Fibroblast of skin of left quadriceps (primary cell): ENCODE measurements at places on chromosomes 6 and 20.

- DNase-seq: no peak
Observed at GRCh38 chr20:57450419-57450818, 59.2 kb downstream of the RBM38 start.

DNA sequence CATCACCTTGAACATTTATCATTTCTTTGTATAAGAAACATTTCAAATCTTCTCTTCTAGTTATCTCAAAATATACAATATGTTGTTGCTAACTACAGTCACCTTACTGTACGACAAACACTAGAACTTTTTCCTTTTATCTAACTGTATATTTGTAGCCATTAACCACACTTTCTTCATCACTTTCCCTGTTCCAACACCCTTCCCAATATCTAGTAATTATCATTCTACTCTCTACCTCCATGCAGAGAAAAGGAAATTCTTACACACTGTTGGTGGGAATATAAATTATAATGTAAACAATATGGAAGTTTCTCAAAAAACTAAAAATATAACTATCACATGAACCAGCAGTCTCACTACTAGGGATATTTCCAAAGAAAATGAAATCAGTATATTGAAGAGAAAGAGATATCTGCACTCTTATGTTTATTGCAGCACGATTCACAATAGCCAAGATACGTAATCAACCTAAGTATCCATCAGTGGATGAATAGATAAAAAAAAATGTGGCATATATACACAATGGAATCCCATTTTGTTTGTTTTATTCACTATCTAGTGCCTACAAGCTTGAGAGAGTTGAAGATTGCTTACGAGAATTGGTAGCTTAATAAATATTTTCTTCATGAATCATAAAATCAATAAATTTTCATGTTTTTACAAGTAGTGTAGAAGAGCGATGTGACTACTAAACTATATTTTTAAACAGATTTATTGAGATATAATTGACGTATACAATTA, 2.4 kb downstream of the RHAG start:
- no peak for DNase-seq

DNA sequence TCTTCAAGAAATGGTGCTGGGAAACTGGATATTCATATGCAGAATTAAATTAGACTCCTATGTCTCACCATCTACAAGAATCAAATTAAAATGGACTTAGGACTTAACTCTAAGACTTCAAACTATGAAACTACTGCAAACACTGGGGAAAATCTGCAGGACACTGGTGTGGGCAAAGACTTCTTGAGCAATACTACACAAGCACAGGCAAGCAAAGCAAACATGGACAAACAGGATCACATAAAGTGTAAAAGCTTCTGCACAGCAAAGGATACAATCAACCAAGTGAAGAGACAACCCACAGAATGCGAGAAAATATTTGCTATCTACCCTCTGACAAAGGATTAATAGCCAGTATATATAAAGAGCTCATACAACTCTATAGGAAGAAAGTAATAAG, 1161.1 kb upstream of the CITED2 start:
- DNase-seq: no peak

- no peak for DNase-seq
Observed at GRCh38 chr6:22903826-22904225, 334.5 kb downstream of the HDGFL1 start.

GRCh38 chr6:118401325-118401975, 146.6 kb upstream of the PLN start:
- no peak for DNase-seq

- DNase-seq: peak; percentile 98
Observed at GRCh38 chr6:3913077-3913957, 64.1 kb downstream of the FAM50B start.

DNA sequence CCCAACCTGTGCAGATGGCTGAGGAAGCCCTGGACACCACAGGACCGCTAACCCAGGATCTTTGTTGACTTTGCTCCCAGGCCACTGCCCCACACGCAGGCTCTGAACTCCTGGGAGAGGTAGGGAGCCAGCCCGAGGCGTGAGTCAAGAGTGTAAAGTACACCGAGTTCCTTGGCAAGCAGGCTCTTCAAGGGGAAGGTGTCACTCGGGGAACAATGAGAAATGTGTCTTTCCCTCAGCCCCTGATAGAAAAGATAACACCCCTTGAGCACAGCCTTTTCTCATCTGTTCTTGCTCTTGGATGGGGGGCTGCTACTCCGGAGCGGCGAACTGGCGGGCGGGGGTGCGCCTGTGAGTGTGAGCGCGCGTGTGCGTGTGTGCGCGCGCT, 472 bp upstream of the EDN3 start:
- DNase-seq: no peak

- DNase-seq: no peak
Observed at GRCh38 chr6:52575502-52575892, 1.4 kb downstream of the TRAM2 start.

DNA sequence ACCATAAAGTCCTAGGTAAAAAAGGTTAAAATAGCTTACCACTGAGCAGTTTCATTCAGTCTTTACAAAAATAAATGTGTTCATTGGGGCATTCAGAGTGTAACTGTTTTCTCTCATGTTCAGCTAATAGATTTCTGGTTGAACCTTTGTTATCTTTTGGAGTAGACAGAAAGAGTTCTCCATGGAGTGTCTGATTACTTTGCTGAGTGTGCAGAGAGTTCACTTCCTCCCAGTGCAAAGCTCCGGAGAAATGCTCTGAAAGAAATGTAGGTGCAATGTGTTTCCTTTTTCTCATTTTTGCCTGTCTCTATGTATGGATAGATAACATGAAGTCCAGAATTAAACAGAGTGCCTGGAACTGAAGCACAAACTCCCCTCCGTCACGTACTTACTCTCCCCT, 52.6 kb downstream of the JAG1 start:
- DNase-seq: no peak

DNA sequence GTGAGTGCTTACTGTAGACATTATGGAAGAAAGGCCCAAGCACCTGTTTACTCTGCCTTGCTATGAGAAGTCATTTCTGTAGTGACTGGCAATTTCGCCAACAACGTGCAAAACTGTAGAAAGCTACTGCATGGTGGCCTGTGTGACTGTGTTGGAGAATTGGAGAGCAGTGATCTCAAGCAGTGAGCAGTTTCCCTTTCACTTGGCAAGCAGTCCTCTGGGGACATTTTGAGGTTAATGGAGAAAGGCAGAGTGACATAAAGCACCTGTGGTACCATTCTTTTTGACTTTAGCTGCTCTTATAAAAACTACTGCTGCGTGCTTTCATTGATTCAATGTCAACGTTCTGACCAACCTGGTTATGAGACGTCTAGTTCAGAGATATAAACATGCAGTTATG, 382.6 kb upstream of the JAG1 start:
- no peak for DNase-seq

GRCh38 chr20:7798176-7798575, 142.1 kb downstream of the HAO1 start:
- DNase-seq: no peak

DNA sequence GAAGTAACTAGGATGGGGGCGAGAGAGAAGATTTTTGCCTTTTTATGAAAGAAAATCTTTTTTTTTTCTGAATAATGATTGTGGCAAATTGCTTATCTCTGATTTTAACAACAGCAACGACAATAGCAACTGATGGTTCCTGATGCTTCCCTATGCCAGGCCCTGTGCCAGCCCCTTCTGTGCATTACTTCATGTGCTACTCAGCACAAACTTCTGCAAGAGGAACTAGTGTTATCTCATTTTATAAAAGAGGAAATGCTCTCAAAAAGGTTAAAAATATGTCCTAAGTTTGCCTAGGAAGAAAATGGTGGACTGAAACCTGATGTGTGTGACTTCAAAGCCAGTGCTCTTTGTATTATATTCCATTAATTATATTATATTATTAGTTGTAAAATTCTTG, 74.0 kb upstream of the RALGAPA2 start:
- no peak for DNase-seq

DNA sequence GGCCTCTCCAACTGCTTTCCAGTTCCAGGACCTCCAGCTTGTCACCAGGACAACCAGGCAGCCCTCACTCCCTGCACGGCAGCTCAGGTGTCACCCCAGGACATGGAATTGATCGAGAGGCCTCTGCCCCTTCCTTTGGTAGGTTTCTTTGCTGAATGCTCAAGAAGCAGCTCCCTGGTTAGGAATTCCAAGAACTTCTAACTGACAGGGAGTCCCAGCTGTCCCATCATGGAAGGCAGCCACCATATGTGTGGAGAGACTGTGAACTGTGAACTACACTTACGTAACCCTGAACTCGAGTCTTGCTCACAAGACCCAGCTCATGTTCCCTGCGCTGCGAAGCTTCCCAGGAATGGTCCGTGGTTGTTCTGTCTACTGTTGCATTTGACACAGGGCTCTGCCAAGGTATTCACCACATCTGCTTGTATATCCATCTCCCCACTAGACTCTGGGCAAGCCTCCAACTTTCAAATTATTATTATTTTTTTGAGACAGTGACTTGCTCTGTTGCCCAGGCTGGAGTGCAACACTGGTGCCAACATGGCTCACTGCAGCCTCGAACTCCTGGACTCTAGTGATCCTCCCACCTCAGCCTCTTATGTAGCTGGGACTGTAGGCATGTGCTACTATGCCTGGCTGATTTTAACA, 35.7 kb downstream of the MGME1 start:
- DNase-seq: no peak

DNA sequence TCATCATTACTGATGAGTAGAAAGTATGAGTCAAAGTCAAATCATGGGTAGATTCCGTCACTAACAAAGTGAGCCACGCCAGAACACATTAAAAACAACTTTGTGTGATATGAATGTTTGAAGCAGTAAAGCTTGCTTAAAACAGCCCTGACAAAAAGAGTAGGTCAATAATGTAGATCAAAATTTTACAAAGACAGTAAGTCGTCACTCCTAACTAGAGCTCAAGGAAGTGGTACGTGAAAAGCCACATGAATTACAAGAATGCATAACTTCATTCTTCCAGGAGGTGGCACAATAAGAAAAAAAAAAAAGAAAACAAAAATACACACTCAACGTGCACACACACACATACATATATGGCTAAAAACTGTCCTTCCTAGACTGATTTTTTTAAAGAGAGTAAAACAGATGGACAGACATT, 69.9 kb downstream of the HACE1 start:
- peak; percentile 43 for DNase-seq

DNA sequence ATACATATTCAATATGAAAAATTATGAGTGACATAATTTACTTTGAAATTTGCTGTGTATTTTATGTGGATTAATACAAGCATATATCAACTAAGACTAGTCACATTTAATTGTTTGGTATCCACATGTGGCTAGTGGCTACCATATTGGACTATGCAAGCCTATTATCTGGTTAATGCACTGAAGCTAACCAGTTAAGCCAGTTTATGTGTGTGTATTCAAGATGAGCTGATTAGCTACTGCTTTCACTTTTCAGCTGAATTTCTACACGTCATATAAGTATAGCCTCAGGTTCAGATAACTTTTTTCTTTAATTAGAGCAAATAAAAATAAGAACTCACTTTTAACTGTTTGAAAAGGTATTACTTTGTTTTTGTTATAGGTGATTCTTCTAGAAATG, 903.7 kb downstream of the TFAP2A start:
- no peak for DNase-seq

DNA sequence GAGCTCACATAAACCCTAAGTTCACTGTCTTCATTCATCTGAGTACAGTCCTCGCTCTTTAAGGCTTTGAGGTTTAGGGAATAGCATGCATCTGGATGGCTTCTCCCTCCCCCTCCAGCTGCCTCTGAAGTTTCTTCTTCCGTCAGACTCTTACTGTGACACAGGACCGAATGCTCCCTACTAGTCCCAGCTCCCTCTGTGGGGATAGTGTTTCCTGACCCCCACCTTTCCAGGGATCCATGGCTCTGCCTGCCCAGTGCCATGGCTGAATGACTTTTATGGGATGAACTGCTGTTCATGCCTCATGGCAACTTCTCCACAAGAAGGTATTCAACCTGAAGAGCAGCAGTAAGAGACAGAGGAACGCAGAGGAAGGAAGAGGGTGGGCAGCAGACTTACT, 79.8 kb upstream of the EMILIN3 start:
- DNase-seq: no peak

GRCh38 chr6:79040083-79040482, 38.0 kb downstream of the PHIP start:
- no peak for DNase-seq

DNA sequence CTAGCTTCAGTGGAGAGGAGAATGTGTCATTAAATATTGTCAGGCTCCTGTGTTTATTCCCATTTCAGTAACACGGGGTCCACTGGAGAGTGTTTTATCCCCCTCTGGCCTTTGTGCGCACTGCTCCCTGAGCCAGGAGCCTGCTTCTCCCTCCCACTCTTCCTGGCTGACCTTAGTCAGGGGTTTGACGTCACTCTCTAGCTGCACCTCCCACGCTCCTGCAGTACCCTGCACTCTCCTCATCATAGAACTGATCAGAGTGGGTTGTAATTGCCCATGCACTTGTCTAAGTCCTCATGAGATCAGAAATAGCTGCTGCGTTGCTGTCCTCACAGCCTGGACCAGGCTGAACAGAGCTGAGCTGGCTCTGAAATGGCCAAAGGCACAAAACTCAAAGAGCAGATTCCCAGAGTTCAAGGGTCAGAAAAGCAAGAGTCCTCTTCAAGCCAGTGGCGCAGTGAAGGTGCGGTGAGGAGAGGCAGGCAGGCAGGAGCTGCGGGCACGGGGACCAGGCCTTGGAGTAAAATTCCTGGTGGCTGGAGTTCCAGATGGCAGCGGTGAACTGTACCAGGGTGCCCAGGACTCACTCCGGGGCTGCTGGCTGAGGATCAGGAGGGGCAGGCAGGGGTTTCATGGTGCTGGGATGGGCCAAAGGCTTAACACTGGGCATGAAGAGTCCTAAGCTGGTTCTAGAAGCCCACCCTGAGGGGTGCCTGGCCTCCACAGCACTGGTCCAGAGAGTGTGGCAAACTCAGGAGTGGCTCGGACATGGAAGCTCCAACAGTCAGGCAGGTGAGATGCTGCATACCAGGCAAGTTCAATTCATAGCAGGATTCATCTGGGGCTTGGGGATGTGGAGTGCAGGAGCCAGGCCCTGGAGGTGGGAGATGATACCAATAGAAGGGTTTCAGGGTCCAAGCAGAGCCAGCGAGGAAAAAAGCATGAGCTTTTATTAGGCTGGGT, 170.9 kb downstream of the SCP2D1 start:
- DNase-seq: no peak

GRCh38 chr6:40391086-40391485, 196.1 kb downstream of the LRFN2 start:
- DNase-seq: no peak

GRCh38 chr20:35767683-35768481, 3.9 kb upstream of the PHF20 start:
- no peak for DNase-seq

GRCh38 chr20:33826270-33826897, 15.2 kb downstream of the CHMP4B start:
- DNase-seq: no peak

- DNase-seq: peak; percentile 90
Observed at GRCh38 chr6:95240514-95240913, 336.8 kb upstream of the MANEA start.

DNA sequence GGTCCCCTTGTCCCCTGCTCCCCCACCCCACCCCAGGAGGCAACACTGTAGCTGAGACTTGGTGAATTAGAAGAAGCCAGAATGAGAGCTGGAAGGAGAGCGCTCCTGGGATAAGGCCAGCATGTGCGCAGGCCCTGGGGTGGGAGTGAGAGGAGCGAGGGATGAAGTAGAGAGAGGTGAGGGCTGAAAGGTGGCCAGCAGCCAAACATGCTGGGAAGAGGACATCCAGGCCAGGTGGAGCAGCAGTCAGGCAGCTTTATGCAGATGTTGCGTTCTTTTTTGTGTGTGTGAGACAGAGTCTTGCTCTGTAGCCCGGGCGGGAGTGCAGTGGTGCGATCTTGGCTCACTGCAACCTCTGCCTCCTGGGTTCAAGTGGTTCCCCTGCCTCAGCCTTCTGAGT, 2.2 kb upstream of the BPIFB1 start:
- no peak for DNase-seq
